ENCODE measurements at places on chromosomes 5 and 9. TPM values are rescaled to one million over a fixed set of nuclear protein-coding genes. Genes with fewer than 3 reads are reported as not detected.

- no peak within 1 kb of the TSS for H3K27ac ChIP-seq
- H3K27me3 ChIP-seq = peaks cover 3% of the 10 kb centered on the region
- peak; percentile 46 for DNase-seq
- no peaks in the 10 kb centered on the region for H3K36me3 ChIP-seq
- no peaks in the 10 kb centered on the region for H3K4me1 ChIP-seq
Measured at GRCh38 chr5:55159763-55160492, at the start of gene GPX8. GPX8 (plus strand) TSS chr5:55160171; CDS start chr5:55160193, 22 bp downstream.

DNA sequence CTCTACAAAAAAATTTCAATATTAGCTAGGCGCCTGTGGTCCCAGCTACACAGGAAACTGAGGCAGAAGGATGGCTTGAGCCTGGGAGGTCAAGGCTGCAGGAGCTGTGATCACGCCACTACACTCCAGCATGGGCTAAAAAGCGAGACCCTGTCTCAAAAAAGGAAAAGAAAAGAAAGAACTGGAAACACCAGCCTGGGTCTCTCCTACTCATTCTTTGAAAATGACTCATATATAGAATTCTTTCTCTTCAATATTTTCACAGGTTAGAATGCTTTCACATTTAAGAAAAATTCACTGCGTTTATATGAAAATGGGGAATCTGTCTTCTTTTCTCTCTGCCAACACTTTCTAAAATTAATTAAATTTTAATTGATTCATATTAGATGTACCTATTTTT, 115.6 kb downstream of the TRPM6 start:
- DNase-seq = no peak
- H3K4me1 ChIP-seq = no peaks in the 10 kb centered on the region
- H3K27ac ChIP-seq = no peak overlapping the region
- H3K4me3 ChIP-seq = no peak overlapping the region

GRCh38 chr5:137370096-137371071, 128.7 kb downstream of the SPOCK1 start:
- no peak overlapping the region for H3K4me3 ChIP-seq
- no peaks in the 10 kb centered on the region for H3K27me3 ChIP-seq
- H3K36me3 ChIP-seq = no peaks in the 10 kb centered on the region
- DNase-seq = no peak

GRCh38 chr5:891117-891836, 1.3 kb downstream of the BRD9 start:
- H3K4me1 ChIP-seq = peaks cover 24% of the 10 kb centered on the region
- H3K27ac ChIP-seq = peak overlapping the region; percentile 90
- peak overlapping the region; percentile 87 for H3K4me3 ChIP-seq
- H3K27me3 ChIP-seq = no peaks in the 10 kb centered on the region
- no peak for DNase-seq

DNA sequence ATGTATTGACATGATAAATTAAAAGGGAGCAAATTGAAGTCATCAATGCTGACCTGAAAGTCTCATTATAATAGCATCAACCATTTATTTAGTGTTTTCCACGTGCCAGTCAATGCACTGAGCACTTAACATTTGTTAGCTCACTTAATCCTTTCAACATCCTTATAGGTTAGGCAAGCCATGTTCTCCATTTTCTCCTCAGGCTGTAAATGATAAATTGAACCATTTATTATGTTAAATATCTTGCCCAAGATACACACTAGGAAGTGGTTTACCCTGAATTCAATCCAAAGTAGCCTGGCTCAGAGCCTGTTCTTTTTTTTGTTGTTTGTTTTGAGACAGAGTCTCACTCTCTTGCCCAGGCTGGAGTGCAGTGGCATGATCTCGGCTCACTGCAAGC, 25.0 kb upstream of the SNX2 start:
- H3K4me3 ChIP-seq = no peak overlapping the region
- no peak overlapping the region for H3K27ac ChIP-seq
- no peak for DNase-seq
- no peaks in the 10 kb centered on the region for H3K4me1 ChIP-seq

DNA sequence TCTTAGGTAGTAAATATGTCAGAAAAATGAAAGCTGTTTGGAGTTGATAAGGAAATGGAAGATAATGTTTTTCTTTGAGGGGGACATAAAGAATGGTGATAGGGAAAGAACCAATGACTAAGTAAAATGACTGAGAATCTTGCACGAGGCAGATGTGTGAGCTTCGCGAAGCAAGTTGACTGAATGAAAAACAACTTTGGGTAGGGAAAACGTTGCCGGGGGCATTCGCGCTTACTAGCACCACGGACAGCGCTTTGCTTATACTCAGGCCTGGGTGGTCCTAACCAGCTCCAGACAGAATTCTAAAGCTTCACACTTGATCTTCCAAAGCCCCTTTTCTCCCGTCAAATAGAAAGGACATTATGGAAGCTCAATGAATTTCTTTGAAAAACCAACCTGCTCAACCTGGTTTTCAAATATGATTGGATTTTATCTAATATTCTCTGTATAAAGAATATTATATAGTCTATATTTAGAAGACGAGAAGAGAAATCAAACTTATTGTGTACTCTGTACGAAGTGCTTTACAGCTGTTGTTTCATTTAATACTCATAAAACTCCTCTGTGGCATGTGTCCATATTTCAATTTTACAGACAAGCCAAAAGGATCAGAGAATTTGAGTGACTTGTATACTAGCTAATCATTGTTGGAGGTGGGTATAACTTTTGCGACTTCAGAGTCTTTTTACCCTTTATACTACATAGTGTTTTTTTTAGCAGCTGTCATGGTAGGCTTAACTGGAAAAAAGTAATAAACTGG, 1.9 kb upstream of the CDKN2B start:
- peaks cover 18% of the 10 kb centered on the region for H3K27me3 ChIP-seq
- H3K27ac ChIP-seq = no peak overlapping the region
- H3K36me3 ChIP-seq = no peaks in the 10 kb centered on the region

DNA sequence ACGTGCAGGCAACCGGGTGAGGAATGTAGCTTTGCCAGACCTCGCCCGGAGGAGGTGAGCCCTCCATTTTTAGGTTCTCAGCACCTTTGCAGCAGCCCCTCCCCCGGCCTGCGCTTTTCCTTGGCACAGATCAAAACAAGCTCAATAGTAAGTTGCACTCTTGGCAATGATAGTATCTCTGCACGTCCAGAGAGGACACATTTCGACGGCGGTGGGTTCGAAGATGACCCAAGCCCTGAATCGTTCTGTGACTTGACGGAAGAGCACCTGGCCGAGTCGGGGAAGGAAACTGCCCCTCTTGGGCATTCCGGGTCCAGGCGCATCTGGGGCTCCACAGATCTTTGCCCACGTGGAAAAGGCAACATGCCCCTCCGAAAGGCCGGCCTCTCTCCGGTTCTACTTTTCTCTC, 904 bp downstream of the GDNF start:
- peaks cover 8% of the 10 kb centered on the region for H3K4me1 ChIP-seq
- no peak overlapping the region for H3K27ac ChIP-seq
- no peak overlapping the region for H3K4me3 ChIP-seq

DNA sequence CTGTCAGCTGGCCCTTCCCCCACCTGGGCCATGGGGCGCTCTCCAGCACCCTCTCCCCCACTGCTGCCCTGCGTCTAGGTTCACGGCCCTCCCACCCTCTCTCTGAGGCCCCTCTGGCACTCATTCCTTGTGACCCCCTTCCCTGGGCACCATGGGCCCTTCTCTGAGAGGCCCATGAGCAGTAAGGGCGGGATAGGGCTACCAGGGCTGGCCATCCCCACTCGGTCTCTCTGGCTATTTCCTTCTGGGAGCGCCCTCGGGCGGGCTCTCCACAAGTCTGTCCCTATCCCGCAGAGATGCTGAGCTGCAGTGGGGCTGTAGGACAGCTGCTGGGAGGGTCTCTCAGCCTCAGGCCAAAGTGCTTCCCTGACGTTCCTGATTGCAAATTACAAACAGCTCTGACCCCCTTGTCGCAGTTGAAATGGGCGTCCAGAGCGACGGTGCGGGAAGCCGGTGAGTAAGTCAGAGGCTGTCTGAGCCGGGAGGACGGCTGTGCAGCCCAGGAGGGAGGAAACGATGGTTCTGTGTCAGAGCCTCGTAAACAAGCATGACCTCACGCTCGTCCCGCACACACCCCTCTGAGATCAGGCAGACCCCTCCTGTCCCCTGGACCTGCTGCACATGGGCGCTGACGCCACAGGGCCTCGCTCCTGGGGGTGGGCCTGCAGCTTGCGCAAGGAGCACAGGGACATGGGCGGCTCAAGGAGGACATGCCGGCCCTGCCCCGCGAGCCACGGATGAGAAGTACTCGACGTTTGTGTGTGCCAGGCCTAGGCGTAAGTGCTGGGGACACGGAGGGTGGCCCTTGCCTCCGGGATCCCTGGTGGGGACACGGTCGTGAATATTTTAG, 36.3 kb upstream of the GFPT2 start:
- H3K36me3 ChIP-seq = no peaks in the 10 kb centered on the region
- no peaks in the 10 kb centered on the region for H3K4me1 ChIP-seq
- no peak overlapping the region for H3K27ac ChIP-seq

DNA sequence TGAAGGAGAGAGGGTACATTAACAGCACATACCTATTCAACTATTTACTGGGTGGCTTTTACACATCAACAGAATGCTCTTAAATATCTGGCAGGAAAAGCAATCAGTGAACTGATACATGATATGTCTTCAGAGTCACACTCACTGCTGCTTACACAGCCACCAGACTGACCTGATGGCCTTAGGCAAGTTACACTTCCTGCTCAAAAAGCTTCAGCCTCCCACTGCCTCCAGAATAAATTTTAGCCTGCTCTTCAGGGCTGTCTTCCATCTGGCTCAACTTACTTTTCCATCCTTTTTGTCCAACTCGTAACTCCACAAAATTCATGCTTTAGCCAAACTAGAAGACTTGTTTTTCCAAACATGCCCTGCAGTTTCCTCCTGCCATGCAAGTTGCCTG, 10.7 kb downstream of the LOX start:
- H3K27ac ChIP-seq = no peak overlapping the region
- DNase-seq = no peak
- no peaks in the 10 kb centered on the region for H3K27me3 ChIP-seq
- H3K36me3 ChIP-seq = no peaks in the 10 kb centered on the region

DNA sequence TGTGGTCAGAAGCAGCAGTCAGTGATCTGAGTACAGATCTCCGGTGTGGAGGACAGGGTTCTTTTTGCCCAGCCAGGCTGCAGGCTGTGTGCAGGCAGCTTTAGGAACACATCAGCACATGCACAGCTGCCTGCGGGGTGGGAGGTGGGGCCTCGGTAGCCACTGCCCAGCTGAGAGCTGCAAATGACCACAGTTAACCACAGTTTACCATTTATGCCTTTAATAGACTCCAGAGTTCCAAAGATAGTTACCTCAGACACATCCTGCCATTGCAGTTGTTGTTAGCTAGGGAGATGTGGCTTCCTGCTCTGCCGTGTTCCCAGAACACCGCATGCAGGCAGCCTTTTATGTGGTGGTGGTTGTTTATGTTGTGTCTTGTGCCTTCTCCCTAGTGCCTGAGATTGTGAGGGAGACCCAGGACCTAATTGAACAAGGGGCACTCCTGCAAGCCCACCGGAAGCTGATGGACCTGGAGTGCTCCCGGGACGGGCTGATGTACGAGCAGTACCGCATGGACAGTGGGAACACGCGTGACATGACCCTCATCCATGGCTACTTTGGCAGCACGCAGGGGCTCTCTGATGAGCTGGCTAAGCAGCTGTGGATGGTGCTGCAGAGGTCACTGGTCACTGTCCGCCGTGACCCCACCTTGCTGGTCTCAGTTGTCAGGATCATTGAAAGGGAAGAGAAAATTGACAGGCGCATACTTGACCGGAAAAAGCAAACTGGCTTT, 10.2 kb downstream of the EXOC3 start:
- no peaks in the 10 kb centered on the region for H3K27me3 ChIP-seq
- H3K36me3 ChIP-seq = peaks cover 74% of the 10 kb centered on the region
- H3K4me3 ChIP-seq = no peak overlapping the region
- peaks cover 17% of the 10 kb centered on the region for H3K4me1 ChIP-seq

- no peak overlapping the region for H3K4me3 ChIP-seq
- DNase-seq = no peak
- no peak overlapping the region for H3K27ac ChIP-seq
- H3K36me3 ChIP-seq = no peaks in the 10 kb centered on the region
- no peaks in the 10 kb centered on the region for H3K27me3 ChIP-seq
Measured at GRCh38 chr5:73654171-73654811, 28.3 kb downstream of the ARHGEF28 start.

DNA sequence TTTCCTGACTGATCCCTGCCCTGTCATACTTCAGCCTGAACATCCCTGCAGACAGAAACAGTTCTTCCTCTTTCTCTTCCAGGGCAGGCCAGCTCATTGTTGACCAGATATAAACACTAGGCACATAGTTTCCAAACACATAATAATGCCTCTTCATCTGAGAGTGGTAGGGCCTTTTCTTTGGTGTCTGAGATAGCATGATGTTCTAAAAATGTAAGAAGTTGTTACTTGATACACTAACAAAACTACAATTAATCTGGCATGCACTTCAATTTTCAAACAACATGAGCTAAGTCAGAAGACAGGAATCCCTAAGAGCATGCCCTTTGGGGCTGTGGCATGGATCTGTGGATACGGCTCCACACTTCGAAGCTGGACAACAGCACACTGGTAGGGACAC, 246.6 kb downstream of the SPOCK1 start:
- no peaks in the 10 kb centered on the region for H3K27me3 ChIP-seq
- H3K36me3 ChIP-seq = no peaks in the 10 kb centered on the region
- DNase-seq = no peak
- H3K27ac ChIP-seq = no peak overlapping the region

DNA sequence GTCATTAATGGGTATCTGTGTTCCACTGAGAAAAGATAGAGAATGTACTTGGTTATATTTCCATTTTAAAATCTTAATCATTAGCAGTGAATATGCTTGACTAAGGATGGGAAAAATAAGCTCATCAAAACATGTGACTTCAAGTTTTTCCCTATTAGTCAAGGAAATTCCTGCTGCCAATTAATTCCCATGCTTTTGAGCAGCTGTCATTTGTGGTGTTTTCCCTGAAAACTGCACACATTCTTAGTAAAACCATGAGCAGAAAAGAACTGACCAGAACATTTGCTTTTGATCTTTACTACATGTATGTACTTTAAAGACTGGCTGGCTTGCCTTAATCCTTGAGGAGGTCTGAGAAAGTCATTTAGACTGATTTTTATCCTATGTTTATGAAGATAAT, 75.2 kb downstream of the AOPEP start:
- DNase-seq = no peak
- no peak overlapping the region for H3K4me3 ChIP-seq
- H3K4me1 ChIP-seq = no peaks in the 10 kb centered on the region
- H3K27ac ChIP-seq = no peak overlapping the region

DNA sequence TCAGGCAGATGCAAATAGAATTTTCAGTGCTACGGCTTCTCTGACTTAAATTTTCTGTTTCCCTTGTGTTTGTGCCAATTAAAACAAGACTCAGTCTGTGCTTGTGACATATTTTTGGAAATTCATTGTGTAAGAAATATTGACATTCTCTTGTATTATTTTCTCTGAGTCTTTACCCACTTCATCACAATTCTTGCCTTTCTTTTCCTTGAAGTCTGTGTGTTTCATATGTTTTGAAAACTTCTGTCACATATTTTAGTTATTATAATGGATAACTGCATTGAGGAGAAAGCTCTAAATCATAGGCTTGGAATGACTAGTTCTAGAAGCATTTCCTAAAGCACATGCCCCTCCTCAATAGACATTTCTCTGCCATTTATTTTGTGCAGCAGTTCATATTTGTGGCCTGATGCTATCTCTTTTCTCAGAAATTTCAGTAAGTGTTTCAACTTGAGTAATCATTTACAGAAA, 206.6 kb downstream of the PALM2AKAP2 start:
- no peaks in the 10 kb centered on the region for H3K27me3 ChIP-seq
- no peaks in the 10 kb centered on the region for H3K36me3 ChIP-seq
- no peak for DNase-seq
- H3K4me1 ChIP-seq = no peaks in the 10 kb centered on the region

The ANKRD18A gene
- total RNA-seq = 2.1 TPM

The FOXD4L4 gene
- 0.27 TPM for total RNA-seq

The C7 gene
- total RNA-seq = not detected

The GABRA6 gene
- total RNA-seq = not detected

The TAL2 gene
- not detected for total RNA-seq

The MCC gene
- 4.2 TPM for total RNA-seq

The AQP7 gene
- total RNA-seq = not detected

All from CD8-positive, alpha-beta memory T cell (primary cell).